ENCODE measurements at places on chromosomes 7 and 10.

DNA sequence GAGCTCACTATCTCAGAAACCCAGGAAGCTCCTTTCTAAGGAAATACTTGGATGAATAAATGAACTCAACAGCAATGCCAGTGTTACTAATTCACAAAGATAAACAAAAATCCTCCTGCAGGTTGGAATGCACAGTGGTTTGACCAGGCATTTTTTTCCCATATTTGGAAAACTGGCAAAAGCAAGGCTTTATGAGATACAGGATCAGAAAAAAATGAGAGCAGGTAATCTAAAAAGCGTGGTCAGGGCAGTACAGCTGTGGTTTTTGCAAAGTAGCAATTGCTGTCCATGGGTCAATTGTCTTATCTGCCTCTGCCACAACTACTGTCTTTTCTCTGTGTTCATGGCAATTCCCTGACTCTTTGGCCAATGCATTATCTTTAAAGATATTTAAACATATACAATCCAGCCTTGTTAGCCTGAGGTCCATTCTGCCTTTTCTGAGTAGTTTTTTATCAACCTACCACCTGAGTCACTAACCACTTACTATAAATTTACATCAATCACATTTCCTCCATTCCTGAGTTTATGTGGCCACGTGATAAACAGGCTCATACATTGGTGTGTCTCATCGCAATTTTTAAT lies 564.5 kb upstream of the IGFBP3 start:
- no peak for DNase-seq

- DNase-seq = no peak
These were observed 39.9 kb downstream of the AVL9 start for GRCh38 chr7:32535162-32535702.

DNA sequence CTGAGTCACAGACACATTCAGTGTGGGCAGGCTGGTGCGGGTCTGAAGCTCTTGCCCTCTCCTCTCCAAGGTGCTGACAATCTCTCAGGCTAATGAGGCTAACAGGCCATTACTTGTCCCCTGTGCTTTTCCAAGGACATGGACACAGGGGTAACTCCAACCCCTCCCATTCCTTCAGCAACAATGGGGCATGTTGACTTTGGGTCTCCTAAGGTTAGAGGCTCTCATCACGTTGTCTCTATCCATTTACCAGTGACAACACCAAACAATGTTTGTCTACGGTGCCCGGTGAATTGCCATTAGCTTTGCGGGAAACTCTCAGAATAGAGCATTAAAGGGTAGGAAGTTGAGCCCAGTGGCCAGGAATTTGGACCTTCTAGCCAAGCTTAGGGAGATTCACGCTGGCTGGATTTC lies 101.6 kb upstream of the TNS3 start:
- DNase-seq = no peak

GRCh38 chr10:130578532-130579289 lies 442.5 kb downstream of the GLRX3 start:
- DNase-seq = no peak

All from spinal cord (tissue), 10 donors.